Osteoblast (primary cell): ENCODE measurements at places on chromosomes 6 and 20. TPM values are rescaled to one million over a fixed set of nuclear protein-coding genes. Genes with fewer than 3 reads are reported as not detected.
A peak's percentile ranks its signal among the peaks of the same experiment; 100 is the strongest.

DNA sequence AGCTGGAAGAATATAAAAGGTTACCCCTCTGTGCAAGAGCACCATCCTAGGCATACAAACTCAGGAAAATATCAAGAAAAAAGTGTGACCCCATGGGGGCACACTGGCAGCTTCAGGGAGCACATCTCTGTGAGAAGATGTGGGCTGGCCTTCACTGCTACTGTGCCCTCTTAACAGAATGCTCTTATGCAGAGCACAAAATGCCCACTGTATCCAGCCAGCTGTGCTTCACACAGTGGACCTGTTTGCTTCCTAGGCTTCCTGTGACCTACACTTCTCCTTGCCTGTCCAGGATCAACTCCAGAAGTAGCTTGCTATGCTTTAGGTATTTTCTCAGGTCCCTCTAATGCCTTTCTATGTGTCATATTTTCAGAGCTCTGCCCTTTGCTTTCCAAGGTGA lies 380.2 kb upstream of the MMS22L start:
- no peaks in the 10 kb centered on the region for H3K36me3 ChIP-seq
- H3K4me3 ChIP-seq, result no peak overlapping the region
- H3K27me3 ChIP-seq, result no peaks in the 10 kb centered on the region
- H3K27ac ChIP-seq, result no peak overlapping the region
- no peak for DNase-seq
- no peaks in the 10 kb centered on the region for H3K4me1 ChIP-seq

DNA sequence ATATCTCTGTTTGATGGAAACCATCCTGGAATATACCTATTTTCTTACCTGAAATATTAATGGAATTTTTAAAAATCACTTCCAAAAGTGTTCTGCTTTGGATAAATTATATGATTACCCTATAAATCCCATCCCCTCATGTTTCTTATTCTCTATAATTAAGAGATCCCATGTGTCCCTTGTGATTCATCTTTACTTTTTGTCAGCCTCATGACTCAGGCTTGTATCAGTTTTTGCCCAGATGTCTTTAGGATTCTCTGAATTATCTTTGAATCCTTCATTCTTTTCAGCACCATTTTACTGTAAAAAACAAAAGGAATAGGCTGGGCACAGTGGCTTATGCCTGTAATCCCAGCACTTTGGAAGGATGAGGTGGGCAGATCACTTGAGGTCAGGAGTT lies 804.5 kb upstream of the CITED2 start:
- H3K36me3 ChIP-seq, result no peaks in the 10 kb centered on the region
- H3K4me3 ChIP-seq, result no peak overlapping the region
- H3K4me1 ChIP-seq, result peaks cover 32% of the 10 kb centered on the region
- H3K27me3 ChIP-seq, result no peaks in the 10 kb centered on the region

DNA sequence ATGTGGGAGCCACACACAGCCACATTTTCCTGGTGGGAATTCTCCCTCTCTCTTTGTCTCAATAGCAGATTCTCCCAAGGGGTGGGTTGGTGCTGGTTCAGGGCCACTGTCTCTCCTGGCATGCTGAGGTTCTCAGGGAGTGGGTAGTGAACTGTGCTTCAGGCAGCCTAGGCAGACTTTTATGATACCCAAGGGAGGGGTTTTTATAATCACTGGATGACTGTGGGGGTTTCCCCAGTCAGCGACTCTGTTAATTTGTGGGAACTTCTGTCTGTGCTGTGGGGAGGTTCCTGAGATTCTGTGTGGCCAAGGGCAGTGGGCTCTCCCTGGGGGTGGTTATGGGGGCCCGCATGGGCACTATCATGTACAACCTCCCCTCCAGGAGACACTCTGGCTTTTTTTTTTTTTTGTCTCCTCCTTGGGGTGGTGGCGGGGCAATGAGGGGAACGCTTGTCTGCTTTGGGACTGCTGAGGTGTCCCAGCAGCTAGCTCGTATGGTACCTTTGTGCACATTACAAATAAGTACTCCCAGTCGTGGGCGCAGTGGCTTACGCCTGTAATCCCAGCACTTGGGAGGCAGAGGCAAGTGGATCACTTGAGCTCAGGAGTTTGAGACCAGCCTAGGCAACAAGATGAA lies 10.0 kb downstream of the PTK7 start:
- DNase-seq, result peak; percentile 90
- no peaks in the 10 kb centered on the region for H3K36me3 ChIP-seq
- no peak overlapping the region for H3K4me3 ChIP-seq
- H3K27ac ChIP-seq, result no peak overlapping the region

DNA sequence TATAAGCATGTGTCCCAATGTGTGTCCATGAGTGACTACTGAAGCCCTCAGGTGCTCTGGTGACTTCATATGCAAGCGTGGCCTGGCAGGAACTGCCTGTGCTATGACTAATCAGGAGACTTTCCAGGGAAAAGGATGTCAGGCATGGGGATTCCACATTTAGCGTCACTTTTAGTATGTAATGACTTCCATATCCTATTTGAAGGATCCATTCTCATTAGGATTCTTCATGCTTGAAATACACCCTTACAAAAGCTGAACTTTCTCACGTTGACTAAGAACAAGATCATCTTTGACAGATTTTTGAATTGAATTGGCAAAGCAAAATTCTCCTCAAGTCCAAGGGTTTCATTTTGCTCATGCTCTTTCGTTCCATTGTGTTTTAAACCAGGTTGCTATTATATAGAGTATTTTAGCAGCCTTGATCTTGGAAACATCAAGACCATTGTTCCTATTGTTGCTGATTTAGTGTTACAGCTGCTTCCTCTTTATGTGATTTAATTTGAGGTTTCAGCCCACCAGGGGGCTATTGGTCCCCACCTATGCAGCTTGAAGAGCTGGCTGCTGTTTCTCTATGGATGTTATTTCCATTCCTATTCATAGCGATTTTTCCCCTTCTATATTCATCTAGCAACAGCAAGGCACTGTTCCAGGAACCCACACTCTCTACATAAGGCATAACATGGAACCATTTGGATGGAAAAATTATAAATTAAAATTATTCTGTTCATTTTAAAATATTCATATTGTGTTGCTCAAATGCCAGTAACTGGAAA lies 418.6 kb downstream of the CDKAL1 start:
- no peak overlapping the region for H3K27ac ChIP-seq
- H3K27me3 ChIP-seq, result no peaks in the 10 kb centered on the region
- no peaks in the 10 kb centered on the region for H3K36me3 ChIP-seq
- DNase-seq, result no peak
- H3K4me3 ChIP-seq, result no peak overlapping the region

GRCh38 chr6:119280668-119281067 lies 68.9 kb downstream of the MAN1A1 start:
- no peaks in the 10 kb centered on the region for H3K36me3 ChIP-seq
- DNase-seq, result peak; percentile 62
- H3K4me1 ChIP-seq, result peaks cover 33% of the 10 kb centered on the region
- H3K4me3 ChIP-seq, result no peak overlapping the region
- peak overlapping the region; percentile 72 for H3K27ac ChIP-seq
- H3K27me3 ChIP-seq, result no peaks in the 10 kb centered on the region

GRCh38 chr20:1894471-1894950 lies 696 bp upstream of the SIRPA start:
- DNase-seq, result peak; percentile 97
- H3K36me3 ChIP-seq, result peaks cover 10% of the 10 kb centered on the region
- H3K4me3 ChIP-seq, result peak overlapping the region; percentile 96
- peaks cover 14% of the 10 kb centered on the region for H3K4me1 ChIP-seq
- peak overlapping the region; percentile 33 for H3K27ac ChIP-seq

GRCh38 chr6:136284909-136285308 lies 4.7 kb downstream of the BCLAF1 start:
- H3K27ac ChIP-seq, result peak overlapping the region; percentile 29
- peak; percentile 88 for DNase-seq
- H3K27me3 ChIP-seq, result no peaks in the 10 kb centered on the region
- H3K36me3 ChIP-seq, result peaks cover 13% of the 10 kb centered on the region
- H3K4me3 ChIP-seq, result peak overlapping the region; percentile 29

DNA sequence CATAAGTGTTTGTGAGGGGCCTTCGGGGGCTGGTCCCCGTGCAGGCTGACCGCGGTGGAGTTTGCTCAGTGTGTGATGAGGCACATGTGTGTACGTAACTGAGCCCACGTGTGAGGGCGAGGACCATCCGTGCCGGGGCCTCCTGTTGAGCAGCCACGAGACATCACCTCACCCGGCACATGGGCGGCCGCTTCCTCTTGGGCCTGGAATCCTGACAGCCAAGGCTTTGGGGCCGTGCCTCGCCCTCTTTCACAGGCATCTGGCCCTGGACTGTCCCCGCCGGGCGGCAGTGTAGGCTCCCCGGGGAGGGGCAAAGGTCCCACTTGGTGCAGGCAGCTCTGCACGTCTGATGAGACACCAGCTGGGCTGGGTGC lies 202.3 kb downstream of the DLL1 start:
- DNase-seq, result peak; percentile 50
- no peak overlapping the region for H3K4me3 ChIP-seq
- no peak overlapping the region for H3K27ac ChIP-seq
- H3K36me3 ChIP-seq, result no peaks in the 10 kb centered on the region

GRCh38 chr6:78561015-78561414 lies 306.3 kb upstream of the IRAK1BP1 start:
- no peak overlapping the region for H3K4me3 ChIP-seq
- no peaks in the 10 kb centered on the region for H3K36me3 ChIP-seq
- H3K4me1 ChIP-seq, result no peaks in the 10 kb centered on the region
- H3K27ac ChIP-seq, result no peak overlapping the region
- no peaks in the 10 kb centered on the region for H3K27me3 ChIP-seq

DNA sequence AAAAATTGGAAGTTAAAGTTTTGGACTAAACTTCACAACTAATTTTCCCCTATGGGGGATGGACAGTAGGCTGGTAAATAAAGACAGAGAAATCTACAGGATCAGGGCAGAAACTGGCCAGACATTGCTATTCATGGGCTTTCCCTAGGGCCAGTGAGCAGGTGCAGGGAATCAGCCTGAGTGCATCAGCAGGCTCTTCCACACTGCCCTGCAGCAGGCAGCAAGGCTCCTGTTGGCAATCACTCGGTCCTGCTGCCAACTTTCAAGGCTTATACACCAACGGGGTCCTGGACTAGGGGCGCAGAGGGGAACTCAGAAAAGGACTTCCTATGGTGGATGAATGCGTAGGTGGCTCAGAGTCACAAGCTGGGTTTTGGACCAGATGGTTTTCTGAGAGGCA lies 59.8 kb upstream of the NHSL1 start:
- no peak overlapping the region for H3K27ac ChIP-seq
- DNase-seq, result no peak
- H3K27me3 ChIP-seq, result no peaks in the 10 kb centered on the region
- H3K4me1 ChIP-seq, result peaks cover 6% of the 10 kb centered on the region
- H3K36me3 ChIP-seq, result no peaks in the 10 kb centered on the region

- no peak for DNase-seq
- no peak overlapping the region for H3K27ac ChIP-seq
- no peaks in the 10 kb centered on the region for H3K4me1 ChIP-seq
- no peak overlapping the region for H3K4me3 ChIP-seq
Measured at GRCh38 chr6:133841176-133841575, 47.7 kb upstream of the TCF21 start.

- peaks cover 10% of the 10 kb centered on the region for H3K4me1 ChIP-seq
- no peaks in the 10 kb centered on the region for H3K27me3 ChIP-seq
- H3K36me3 ChIP-seq, result no peaks in the 10 kb centered on the region
- DNase-seq, result peak; percentile 72
- no peak overlapping the region for H3K4me3 ChIP-seq
Measured at GRCh38 chr6:130034378-130035146, 16.2 kb downstream of the L3MBTL3 start.

- no peaks in the 10 kb centered on the region for H3K27me3 ChIP-seq
- H3K4me3 ChIP-seq, result no peak overlapping the region
- H3K27ac ChIP-seq, result no peak overlapping the region
- H3K4me1 ChIP-seq, result no peaks in the 10 kb centered on the region
Measured at GRCh38 chr20:47479093-47479492, 22.6 kb upstream of the NCOA3 start.

DNA sequence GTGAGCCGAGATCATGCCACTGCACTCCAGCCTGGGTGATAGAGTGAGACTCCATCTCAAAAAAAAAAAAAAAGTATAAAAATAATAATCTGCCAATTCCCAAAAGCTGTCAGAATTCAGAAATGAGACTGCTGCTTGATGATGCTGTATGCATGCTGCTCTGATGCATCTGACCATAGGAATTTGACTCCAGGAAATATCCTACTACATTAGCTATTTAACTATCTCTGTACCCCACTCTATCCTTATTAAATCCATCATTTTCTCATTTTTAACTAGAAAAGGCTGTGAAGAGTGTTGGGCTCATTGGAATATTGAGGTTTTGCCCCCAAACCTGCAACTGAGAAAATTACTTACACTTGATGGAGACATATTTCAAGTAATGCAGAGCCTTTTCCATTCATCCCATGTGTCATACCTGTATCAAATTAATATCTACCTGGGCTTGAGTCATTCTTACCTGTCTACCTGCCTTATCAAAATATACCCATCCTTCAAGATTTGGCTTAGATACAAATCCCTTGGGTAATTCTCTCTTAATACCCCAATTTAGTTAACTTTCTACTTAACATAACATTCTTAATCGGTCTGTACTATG lies 135.2 kb upstream of the PREP start:
- no peak for DNase-seq
- H3K36me3 ChIP-seq, result no peaks in the 10 kb centered on the region
- no peaks in the 10 kb centered on the region for H3K27me3 ChIP-seq
- no peaks in the 10 kb centered on the region for H3K4me1 ChIP-seq
- H3K4me3 ChIP-seq, result no peak overlapping the region

RRP36 gene
- 84.0 and 90.2 TPM in 2 replicates for total RNA-seq

ZNF512B gene
- 12.1 and 14.5 TPM in 2 replicates for total RNA-seq

SLC35D3 gene
- total RNA-seq, result not detected in 2 replicates

PBOV1 gene
- total RNA-seq, result not detected in 2 replicates

CYB5R4 gene
- total RNA-seq, result 6.9 and 8.5 TPM in 2 replicates

TREM2 gene
- total RNA-seq, result under 0.01 and 0.59 TPM in 2 replicates

ESR1 gene
- total RNA-seq, result 2.4 and 3.3 TPM in 2 replicates

KHDC1L gene
- total RNA-seq, result 0.72 TPM in 1 of 2 replicates, not detected in the other

C6orf89 gene
- 59.0 and 60.1 TPM in 2 replicates for total RNA-seq
